ENCODE measurements at places on chromosomes 3 and 15. TPM values are rescaled to one million over a fixed set of nuclear protein-coding genes. Genes with fewer than 3 reads are reported as not detected.

DNA sequence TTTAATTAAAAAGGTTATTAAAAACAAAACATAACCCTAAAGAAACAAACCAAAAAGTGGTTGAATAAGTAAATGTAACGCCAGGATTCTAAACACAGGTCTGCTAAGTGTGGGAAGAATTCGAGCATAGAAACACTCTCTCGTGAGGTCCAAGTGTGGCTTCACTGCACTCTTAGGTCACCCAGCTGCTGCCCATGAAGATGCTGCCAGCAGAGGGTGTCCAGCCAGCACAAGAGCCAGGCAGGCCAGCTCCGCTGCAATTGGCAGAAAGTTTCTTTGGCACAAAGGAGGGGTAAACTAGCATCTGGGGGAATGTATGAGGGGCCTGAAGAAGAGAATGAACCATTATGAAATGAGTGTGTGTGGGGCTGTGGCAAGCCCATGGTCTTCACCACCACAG, 215.7 kb upstream of the FEZF2 start:
- no peaks in the 10 kb centered on the region for H3K4me1 ChIP-seq
- no peaks in the 10 kb centered on the region for H3K27me3 ChIP-seq
- no peak overlapping the region for H3K4me3 ChIP-seq
- no peak overlapping the region for H3K27ac ChIP-seq

DNA sequence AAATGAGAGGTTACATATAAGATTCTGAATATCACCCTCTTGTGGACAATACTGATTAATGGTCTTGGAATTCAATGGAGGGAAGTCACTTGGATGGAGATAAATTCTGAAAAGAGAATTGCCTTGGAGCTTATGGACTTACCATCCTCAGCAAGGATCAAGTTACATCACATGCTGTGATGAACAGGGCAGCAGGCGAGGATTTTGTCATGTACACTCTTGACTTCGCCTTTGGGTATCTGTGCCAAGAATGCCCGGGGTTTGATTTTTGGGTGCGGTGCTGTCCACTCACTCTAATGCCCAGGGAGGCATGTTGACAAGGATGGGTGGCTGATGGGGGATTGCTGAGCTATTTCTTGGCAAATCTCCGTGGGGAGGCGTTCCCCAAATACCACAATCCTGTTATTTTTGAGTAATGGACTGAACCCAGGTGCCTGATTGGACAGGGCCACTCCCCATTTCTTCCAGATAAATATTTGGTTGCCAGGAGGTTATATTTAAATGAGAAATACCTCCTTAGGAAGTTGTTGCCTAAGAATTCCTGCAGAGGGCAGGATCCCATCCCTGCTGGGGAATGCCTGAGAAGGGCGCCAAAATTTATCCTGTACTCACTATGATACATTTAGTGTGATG, 96.3 kb downstream of the TPRG1 start:
- no peaks in the 10 kb centered on the region for H3K4me1 ChIP-seq
- DNase-seq = no peak
- H3K4me3 ChIP-seq = no peak overlapping the region
- H3K27ac ChIP-seq = no peak overlapping the region

GRCh38 chr15:39786447-39787056, 3.9 kb upstream of the FSIP1 start:
- H3K27me3 ChIP-seq = no peaks in the 10 kb centered on the region
- no peaks in the 10 kb centered on the region for H3K4me1 ChIP-seq
- no peak overlapping the region for H3K27ac ChIP-seq
- H3K36me3 ChIP-seq = no peaks in the 10 kb centered on the region
- no peak overlapping the region for H3K4me3 ChIP-seq

The ST6GAL1 gene
- total RNA-seq = 57.2 TPM

DNA sequence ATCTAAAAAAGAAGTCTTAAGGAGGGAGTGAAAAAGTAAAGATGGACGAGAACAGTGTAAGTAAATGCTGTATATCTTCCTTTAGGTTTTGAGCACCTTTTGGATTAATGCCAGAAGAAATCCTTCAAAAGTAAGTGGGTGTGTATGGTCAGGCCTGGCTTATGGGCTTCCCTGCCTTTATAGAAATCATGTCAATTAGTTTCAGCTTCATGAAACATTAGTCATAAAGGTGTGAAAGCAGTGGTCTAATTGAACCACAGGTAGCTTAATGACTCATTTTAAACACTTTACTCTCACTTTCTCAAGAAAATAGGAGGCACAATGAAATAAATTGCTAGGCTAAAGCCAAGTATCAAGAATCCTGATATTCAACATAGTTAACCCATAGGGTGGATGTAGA, 467.4 kb upstream of the DPPA4 start:
- no peak for DNase-seq
- H3K36me3 ChIP-seq = no peaks in the 10 kb centered on the region
- H3K27me3 ChIP-seq = no peaks in the 10 kb centered on the region
- H3K27ac ChIP-seq = no peak overlapping the region

DNA sequence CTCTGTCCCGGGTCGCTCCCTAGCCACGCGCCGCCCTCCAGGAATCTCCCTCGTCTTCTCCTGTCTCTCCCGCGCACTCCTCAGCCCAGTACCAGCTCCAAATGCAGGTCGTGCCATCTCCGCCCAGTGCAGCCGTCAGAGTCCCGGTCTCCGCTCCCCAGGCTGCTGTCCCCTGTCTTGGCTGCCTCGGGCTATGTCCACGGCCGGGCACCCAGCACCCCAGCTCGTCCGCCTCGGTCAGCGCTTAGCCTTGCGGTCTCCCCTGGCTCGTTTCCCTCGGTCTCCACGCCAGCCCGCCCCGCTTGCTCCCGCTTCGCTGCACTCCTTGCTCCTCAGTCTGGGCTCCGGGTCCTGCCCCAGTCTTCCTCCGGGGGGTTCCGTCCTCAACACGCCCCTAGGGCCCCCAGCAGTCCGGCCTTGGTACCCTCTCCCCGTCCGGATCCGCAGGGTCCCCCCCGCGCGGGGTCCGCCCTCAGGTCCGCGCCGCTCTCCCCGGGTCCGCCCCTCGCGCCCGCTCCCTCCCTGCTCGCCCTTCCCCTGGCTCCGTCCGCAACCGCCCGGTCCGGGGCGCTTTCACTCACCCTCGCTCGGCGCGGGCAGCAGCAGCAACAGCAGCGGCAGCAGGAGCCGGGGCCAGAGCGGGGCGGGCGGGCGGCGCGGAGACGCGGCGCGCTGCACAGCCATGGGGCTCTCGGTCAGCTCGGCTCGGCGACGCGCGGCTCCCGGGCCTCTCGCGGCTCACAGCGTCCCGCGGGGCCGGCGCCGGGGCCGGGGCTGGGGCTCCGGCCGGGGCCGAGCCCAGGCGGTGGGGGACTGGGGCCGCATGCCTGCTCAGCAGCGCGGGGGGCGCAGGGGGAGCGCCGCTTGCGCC, 462 bp downstream of the IGDCC3 start:
- peaks cover 42% of the 10 kb centered on the region for H3K27me3 ChIP-seq
- no peak overlapping the region for H3K27ac ChIP-seq
- H3K36me3 ChIP-seq = no peaks in the 10 kb centered on the region

The IL17RE gene
- total RNA-seq = 71.4 TPM

GRCh38 chr3:161559177-161559998, 62.8 kb downstream of the OTOL1 start:
- H3K36me3 ChIP-seq = no peaks in the 10 kb centered on the region
- no peak overlapping the region for H3K27ac ChIP-seq
- H3K27me3 ChIP-seq = no peaks in the 10 kb centered on the region
- no peak for DNase-seq
- no peaks in the 10 kb centered on the region for H3K4me1 ChIP-seq
- no peak overlapping the region for H3K4me3 ChIP-seq

DNA sequence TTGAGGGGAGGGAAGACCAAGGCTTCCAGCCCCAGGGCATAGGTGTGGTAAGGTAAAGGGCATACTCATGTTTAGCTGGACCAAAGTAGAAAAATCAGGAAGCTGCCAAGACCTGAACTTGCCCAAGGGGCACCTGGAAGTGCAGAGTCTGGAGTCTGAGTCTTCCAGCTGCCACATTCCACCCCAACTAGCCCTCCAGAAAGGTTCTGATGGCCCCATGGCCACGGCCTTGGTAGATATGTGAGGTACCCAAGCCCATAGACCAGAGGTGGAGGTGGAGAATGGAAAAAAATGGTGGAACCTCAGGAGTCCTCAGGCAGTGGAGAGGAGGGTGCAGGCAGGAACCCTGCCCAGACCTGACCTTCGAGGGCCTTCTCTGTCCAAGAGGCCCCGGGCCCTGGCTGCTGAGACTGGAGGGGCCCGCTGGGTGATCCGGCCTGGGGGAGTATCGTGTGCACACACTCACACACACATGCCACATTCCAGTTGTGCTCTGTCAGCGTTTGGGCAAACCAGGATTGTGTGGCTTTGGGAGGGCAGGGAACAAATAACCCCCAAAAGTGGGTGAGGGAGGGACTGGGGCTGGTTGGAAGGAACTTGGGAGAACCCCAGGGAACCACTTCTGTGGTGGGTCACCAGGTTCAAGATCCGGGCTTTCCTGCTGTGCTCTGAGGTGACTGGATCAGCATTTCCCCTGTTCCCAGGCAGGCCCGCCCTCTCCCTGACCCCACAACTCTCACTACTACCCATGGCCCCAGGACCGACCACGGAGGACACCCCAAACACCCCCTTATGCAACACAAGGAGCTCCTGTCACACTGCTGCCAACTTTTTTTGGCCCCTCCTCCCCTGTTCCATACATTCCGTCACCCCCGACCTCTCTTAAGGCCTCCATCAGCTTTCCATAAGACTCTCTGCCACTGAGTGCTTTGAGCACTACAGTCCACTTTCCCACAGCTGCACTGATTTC, 11.6 kb downstream of the MYL3 start:
- no peak overlapping the region for H3K4me3 ChIP-seq
- no peaks in the 10 kb centered on the region for H3K27me3 ChIP-seq
- no peak overlapping the region for H3K27ac ChIP-seq
- no peaks in the 10 kb centered on the region for H3K36me3 ChIP-seq

DNA sequence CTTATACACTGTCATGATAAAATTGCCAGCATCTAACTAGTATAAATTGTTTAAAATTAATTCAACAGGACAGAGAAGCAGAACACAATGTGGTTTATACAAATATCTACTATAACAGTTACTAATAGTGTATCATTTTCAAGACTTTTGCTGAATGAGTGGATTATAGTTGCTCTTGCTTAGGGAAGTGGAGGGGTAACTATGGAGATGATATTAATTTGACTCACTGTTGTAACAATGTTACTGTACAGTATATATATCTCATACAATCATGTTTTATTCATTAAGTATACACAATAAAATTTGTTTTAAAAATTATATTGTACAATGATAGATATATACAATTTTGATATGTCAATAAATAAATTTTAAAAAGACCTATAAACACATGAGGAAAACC, 119.1 kb downstream of the ZPLD1 start:
- DNase-seq = no peak
- no peaks in the 10 kb centered on the region for H3K36me3 ChIP-seq
- H3K27ac ChIP-seq = no peak overlapping the region
- H3K4me3 ChIP-seq = no peak overlapping the region

DNA sequence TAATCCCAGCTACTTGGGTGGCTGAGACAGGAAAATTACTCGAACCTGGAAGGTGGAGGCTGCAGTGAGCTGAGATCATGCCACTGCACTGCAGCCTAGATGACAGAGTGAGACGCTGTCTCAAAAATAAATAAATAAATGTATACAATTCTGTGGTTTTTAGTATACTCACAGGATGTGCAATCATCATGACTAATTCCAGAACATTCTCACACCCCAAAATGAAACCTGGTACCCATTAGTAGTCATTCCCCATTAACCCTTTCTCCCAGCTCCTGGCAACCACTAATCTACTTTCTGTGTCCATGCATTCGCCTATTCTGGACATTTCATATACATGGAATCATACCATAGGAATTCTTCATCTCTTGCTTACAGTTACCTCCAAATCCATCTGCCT, 44.5 kb downstream of the LRRFIP2 start:
- peaks cover under 1% of the 10 kb centered on the region for H3K4me1 ChIP-seq
- H3K27ac ChIP-seq = no peak overlapping the region

DNA sequence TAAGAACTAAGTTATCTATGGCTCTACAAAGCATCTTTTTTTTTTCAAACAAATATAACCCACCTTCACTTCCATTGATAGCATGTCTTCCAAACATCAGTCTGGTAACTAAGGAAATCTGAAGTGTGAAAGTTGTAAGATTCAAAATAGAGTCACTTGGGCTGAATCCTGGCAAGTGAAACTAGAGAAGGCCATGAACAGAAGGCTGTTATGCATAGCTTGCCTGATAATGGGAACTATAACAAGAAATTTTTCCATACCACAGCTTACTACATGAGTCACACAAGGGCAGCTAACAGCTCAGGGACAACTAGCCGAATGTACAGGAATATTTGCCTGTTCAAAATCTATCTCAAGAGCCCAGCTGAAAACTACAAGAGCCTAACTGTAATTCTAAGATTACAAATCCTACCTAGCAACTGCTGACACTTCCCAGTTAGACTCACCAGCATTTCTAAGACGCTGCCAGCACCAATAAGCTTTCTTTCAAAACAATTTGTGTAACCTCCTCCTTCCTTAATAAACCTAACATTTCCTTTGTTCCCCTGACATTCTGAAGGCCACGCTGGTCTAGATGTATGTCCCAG, 1066.5 kb downstream of the PLOD2 start:
- no peak overlapping the region for H3K4me3 ChIP-seq
- no peak for DNase-seq
- H3K27me3 ChIP-seq = no peaks in the 10 kb centered on the region
- H3K27ac ChIP-seq = no peak overlapping the region
- no peaks in the 10 kb centered on the region for H3K36me3 ChIP-seq

The SST gene
- 78.4 TPM for total RNA-seq

- no peak overlapping the region for H3K4me3 ChIP-seq
- no peaks in the 10 kb centered on the region for H3K27me3 ChIP-seq
- no peaks in the 10 kb centered on the region for H3K36me3 ChIP-seq
- H3K27ac ChIP-seq = no peak overlapping the region
- no peak for DNase-seq
Observed at GRCh38 chr3:14826069-14826468, 7.3 kb downstream of the FGD5 start.

GRCh38 chr3:195859061-195859845, 47.5 kb upstream of the MUC4 start:
- no peak overlapping the region for H3K27ac ChIP-seq
- no peaks in the 10 kb centered on the region for H3K27me3 ChIP-seq
- no peaks in the 10 kb centered on the region for H3K4me1 ChIP-seq
- no peak overlapping the region for H3K4me3 ChIP-seq

The TF gene
- 3.2 TPM for total RNA-seq

The CPB1 gene
- total RNA-seq = 1.1 TPM

- no peaks in the 10 kb centered on the region for H3K4me1 ChIP-seq
- H3K36me3 ChIP-seq = no peaks in the 10 kb centered on the region
- H3K27me3 ChIP-seq = no peaks in the 10 kb centered on the region
Observed at GRCh38 chr3:107269136-107269535, 108.1 kb upstream of the CCDC54 start.

DNA sequence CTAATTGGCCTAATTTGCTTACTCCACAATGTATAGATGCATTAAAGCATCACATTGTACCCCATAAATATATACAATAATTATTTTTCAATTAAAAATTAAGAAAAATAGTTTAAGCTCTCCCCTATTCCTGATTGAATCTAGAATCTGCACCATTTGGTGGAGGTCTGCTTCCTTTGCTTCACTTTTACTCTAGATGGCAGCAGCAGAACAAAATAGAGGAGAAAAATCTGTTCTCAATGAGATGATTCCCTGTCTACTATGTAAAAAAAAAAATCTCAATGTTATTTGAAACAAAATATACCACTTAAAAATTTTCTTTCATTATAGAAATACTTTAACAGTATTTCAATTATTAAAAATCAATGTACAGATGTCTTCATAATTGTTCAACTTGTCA, 109.6 kb upstream of the FXR1 start:
- no peak overlapping the region for H3K4me3 ChIP-seq
- H3K27ac ChIP-seq = no peak overlapping the region
- no peaks in the 10 kb centered on the region for H3K4me1 ChIP-seq
- H3K27me3 ChIP-seq = no peaks in the 10 kb centered on the region
- H3K36me3 ChIP-seq = no peaks in the 10 kb centered on the region

The ZPLD1 gene
- total RNA-seq = not detected

- no peak overlapping the region for H3K4me3 ChIP-seq
- DNase-seq = no peak
- peaks cover 21% of the 10 kb centered on the region for H3K4me1 ChIP-seq
- no peak overlapping the region for H3K27ac ChIP-seq
- no peaks in the 10 kb centered on the region for H3K36me3 ChIP-seq
Observed at GRCh38 chr3:194075802-194076460, 60.0 kb upstream of the HES1 start.
